ENCODE measurements at places on chromosomes 2 and 18. TPM values are rescaled to one million over a fixed set of nuclear protein-coding genes. Genes with fewer than 3 reads are reported as not detected.

DNA sequence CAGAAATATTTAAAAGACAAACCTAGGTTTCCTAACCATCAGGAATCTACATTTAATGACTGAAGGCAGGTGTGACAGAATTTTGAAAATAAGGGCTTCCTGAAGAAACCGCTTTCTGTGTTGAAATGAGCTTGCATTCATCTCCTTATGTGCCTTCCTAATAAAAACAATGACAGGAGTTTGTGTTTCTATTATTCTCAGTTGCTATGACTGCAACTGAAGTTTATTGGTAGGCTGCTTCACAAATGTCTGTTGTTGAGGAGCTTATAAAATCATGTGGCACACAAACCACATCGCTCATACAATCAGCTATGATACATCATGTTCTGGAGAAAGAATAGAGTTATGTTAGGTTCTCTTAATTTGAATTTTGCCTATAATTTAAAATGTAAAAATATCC is 362.7 kb upstream of the SLC8A1 start:
- DNase-seq, result no peak

DNA sequence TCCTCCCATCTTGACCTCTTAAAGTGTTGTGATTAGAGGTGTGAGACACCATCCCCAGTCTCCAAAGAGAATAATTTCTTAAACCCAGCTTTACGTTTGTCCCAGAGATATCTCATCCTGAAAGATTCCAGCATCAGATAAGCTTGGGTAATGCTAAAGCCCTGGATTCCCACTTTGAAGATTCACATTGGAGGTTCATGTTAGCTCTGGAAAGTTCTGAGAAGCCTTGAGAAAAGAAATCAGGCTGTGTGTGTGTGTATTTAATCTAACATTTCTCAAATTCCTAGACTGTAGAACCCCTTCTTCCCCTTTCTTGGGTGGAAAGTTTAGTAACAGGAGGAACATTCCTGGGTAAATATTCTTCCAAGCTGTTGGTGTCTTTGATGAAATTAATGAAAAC is 18.0 kb downstream of the ZNF532 start:
- DNase-seq, result no peak

GRCh38 chr2:27085673-27086089 is 891 bp upstream of the KHK start:
- DNase-seq, result peak; percentile 88

GRCh38 chr2:232483311-232483922 is 4.2 kb downstream of the ECEL1 start:
- no peak for DNase-seq

- no peak for DNase-seq
Observed at GRCh38 chr2:97961534-97961933, 34.2 kb downstream of the TMEM131 start.

GRCh38 chr2:27280826-27281225 is 1.4 kb upstream of the TRIM54 start:
- no peak for DNase-seq

The TTLL4 gene
- 25.4 TPM for total RNA-seq

Measured in left colon (tissue), 2 donors.